Fibroblast of lung (primary cell): ENCODE measurements at places on chromosomes 16 and 17. TPM values are rescaled to one million over a fixed set of nuclear protein-coding genes. Genes with fewer than 3 reads are reported as not detected.

The RASD1 gene
- 0.26 and 2.6 TPM in 2 replicates for total RNA-seq

The CDK5R1 gene
- 0.33 and 0.51 TPM in 2 replicates for total RNA-seq

The ACOX1 gene
- 44.4 and 70.5 TPM in 2 replicates for total RNA-seq

The CPPED1 gene
- 5.6 and 7.4 TPM in 2 replicates for total RNA-seq

The IKZF3 gene
- not detected in 2 replicates for total RNA-seq

The YBX2 gene
- total RNA-seq: under 0.01 TPM in 1 of 2 replicates, not detected in the other

The KRT9 gene
- not detected in 2 replicates for total RNA-seq

The NPIPA8 gene
- not detected in 2 replicates for total RNA-seq

The TBC1D3K gene
- total RNA-seq: not detected in 2 replicates

The WNT3 gene
- 0.77 and 1.3 TPM in 2 replicates for total RNA-seq

The MSLN gene
- total RNA-seq: not detected in 2 replicates

The DNAAF8 gene
- 0.26 and 0.50 TPM in 2 replicates for total RNA-seq

The MRPL58 gene
- total RNA-seq: 26.5 and 35.2 TPM in 2 replicates

The SHISA9 gene
- total RNA-seq: not detected in 2 replicates

The CSH2 gene
- total RNA-seq: not detected in 2 replicates

The CTRL gene
- 0.26 and 0.33 TPM in 2 replicates for total RNA-seq

The GGT6 gene
- total RNA-seq: not detected in 2 replicates

The HSPB9 gene
- total RNA-seq: not detected in 2 replicates

The CDC6 gene
- total RNA-seq: 1.3 and 4.5 TPM in 2 replicates

The ITGAX gene
- under 0.01 TPM in 2 replicates for total RNA-seq

The SSTR5 gene
- total RNA-seq: not detected in 2 replicates

The TBC1D3E gene
- total RNA-seq: not detected in 2 replicates

The CLEC10A gene
- total RNA-seq: not detected in 2 replicates

The TNK1 gene
- 0.66 and 1.0 TPM in 2 replicates for total RNA-seq

The NPIPB9 gene
- total RNA-seq: 1.7 and 1.8 TPM in 2 replicates

The CCL8 gene
- total RNA-seq: 0.26 and 0.50 TPM in 2 replicates

The TPPP3 gene
- 1.5 and 3.8 TPM in 2 replicates for total RNA-seq

The CEP131 gene
- total RNA-seq: 7.4 and 8.5 TPM in 2 replicates

The PPY gene
- total RNA-seq: not detected in 2 replicates

The TNP2 gene
- total RNA-seq: not detected in 2 replicates

The QRICH2 gene
- total RNA-seq: 4.3 and 4.6 TPM in 2 replicates

The PRRT2 gene
- 2.1 TPM in 2 replicates for total RNA-seq
